ENCODE measurements at places on chromosomes 16 and 17. TPM values are rescaled to one million over a fixed set of nuclear protein-coding genes. Genes with fewer than 3 reads are reported as not detected.

- no peak for DNase-seq
Observed at GRCh38 chr17:16199093-16199492, 16.2 kb downstream of the NCOR1 start.

PPY gene
- total RNA-seq, result not detected

DNA sequence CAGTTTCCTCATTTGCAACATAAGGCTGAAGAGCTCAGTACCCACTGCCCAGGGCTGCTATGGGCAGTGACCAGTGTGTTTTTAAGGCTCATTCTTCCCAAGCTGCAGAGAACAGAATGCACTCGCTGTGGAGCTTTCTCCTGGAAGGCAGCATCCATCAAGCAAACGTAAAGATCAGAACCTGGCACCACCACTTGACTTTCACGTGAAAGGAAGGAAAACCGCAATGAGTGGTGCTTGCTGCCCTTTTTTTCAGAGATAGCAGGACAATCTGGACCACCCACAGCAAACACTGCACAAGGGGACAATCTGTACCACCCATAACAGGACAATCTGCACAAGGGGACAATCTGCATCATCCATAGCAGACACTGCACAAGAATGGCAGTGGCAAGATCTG lies 11.2 kb downstream of the CSNK1D start:
- DNase-seq, result no peak

MARCHF10 gene
- not detected for total RNA-seq

DNA sequence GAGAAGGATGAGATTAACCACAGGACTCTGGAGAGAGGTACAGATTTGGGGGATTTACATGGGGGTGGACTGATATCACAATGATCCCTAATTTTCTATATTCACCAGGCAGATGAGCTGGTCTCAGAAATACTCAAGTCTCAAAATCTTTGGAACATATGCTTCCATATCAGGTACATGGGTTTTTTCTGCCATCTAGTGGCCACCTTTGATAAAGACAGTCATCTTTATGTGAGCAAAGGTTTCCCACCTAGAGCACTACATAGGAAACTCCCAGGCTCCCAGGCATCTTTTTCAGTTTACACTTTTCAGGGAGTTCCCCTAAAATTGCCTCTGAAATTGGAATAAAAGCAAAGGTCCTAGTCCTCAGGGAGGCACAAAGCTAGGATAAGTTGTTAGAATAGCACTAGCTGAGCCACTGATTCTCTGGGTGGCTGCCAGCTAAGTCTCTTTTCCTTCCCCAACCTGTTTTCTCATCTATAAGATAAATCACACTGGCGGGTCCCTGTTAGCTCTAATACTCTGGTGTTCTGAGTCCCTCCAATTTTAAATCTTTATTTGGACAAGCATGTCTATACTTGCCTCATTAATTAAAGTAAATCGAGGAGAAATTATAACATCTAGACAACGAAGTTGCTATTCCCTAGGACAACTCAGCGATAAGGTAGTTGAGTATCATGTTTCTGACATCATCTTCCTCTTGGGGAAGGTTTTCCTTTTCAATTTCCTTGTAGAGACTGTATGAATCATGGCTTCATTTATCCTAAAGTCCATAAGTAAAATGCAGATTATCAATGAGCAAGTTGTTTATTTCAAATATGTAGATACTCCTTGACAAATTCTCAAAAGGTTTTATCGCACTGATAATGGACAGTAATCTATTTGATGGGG lies 19.0 kb upstream of the MON1B start:
- DNase-seq, result peak; percentile 27

- DNase-seq, result no peak
Observed at GRCh38 chr16:87412371-87412995, 20.3 kb downstream of the MAP1LC3B start.

RAC3 gene
- total RNA-seq, result 9.6 TPM

TEX14 gene
- total RNA-seq, result 0.14 TPM

TBC1D3C gene
- total RNA-seq, result not detected

PTX4 gene
- not detected for total RNA-seq

DNA sequence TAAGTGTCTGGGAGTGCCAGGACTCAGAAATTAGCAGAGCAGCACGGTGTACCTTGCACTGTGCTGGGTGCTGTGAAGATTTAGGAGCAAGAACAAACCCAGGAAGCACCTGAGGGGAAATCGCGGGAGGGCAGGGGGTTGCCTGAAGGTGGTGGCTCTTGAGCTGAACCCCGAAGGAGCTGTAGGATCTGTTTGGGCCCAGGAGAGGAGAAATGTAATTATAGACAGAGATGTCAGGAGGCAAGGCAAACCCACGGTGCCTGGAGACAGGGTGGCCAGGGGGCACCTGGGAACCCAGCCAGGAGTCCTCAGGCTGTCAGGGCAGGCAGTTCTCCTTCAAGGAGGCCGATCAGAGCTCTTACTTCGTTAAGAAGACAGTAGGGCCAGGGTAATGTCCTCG lies 109.1 kb downstream of the C16orf78 start:
- DNase-seq, result no peak

DNA sequence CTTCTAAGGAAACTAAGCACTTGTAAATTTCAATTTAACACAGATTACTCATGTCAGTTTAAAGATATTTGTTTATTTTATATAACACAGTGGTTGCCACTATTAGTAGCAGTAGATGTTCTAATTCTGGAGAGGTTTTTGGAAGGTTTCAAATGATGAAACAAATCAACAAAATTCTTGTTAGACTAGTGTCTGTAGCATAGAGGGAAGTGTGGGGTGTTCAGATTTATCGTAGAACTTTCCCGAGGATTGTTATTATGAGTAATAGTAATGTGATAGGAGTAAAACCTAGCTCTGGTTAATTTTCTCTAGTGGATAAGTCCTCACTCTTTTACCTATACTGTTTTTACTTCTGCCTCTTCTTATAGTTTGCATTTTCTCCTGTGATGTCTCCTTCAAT lies 6.3 kb downstream of the GAN start:
- DNase-seq, result no peak

CCL1 gene
- total RNA-seq, result 0.32 TPM

OTOP3 gene
- not detected for total RNA-seq

GRCh38 chr16:24810951-24811843 lies 34.6 kb upstream of the SLC5A11 start:
- no peak for DNase-seq

APOH gene
- not detected for total RNA-seq

DNA sequence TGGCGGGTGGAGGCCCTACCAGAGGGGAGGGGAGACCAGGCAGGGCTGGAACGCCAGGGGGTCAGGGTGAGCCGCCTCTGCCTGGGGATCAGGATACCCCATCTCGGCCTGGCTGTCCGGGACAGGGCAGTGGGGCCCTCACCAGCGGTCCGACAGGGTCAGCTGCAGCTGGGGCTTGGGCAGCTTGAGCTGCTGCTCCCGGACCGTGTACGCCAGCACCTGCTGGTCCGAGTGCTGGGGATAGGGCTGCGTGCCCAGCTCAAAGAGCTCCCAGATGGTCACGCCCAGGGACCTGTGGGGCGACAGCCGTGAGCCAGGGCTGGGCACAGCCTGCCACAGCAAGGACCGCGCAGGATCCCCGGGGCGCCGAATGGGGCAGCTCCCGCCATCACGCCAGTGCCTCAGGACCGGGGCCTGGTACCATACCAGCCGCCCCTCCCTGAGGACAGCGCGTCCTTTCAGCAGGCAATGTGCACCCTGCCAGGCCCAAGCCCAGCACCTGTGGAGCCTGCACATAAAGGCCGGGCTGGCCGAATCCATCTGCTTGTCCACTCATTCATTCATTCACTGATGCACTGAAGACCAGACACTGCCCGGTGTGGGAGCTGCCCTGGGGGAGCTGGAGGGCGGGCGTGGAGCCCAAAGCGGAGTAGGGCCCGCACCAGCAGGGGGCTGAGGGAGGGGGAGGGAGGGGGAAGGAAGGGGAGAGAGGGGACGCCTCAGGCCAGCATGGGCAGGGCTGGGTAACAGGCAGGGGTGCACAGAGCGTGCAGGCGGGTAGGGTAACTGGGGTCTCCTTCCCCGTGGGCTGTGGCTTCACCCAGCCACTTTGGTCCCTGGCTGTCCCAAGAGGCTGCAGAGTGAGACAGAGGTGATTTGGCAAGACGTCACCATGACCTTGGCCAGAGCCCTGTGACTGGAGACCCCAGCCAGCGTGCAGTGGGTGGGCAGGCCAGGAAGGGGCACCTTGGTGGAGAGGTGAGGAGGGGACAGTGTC lies 42.0 kb upstream of the PVALEF start:
- no peak for DNase-seq

GRCh38 chr17:19414396-19415280 lies 3.6 kb downstream of the RNF112 start:
- no peak for DNase-seq

SUMO2 gene
- total RNA-seq, result 727 TPM

DNA sequence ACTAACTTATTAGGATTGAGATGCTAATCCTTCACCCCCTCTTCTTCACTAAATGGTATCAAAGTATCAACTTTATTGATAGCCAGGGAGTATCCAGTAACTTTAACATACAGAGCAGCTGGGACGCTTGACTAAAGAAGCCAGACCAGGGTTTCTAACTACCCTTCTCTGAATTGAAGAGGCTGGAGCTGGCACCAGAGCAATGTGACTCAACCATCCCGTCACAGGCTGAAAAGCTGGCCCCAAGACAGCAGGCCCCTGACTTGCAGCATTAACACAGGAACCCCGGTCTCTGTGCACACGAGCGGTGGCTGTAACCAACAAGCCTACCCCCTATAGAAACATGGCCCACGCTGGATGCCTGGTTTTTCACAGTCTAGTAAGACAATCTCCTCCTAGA lies 59.8 kb downstream of the ANKFN1 start:
- no peak for DNase-seq

DNA sequence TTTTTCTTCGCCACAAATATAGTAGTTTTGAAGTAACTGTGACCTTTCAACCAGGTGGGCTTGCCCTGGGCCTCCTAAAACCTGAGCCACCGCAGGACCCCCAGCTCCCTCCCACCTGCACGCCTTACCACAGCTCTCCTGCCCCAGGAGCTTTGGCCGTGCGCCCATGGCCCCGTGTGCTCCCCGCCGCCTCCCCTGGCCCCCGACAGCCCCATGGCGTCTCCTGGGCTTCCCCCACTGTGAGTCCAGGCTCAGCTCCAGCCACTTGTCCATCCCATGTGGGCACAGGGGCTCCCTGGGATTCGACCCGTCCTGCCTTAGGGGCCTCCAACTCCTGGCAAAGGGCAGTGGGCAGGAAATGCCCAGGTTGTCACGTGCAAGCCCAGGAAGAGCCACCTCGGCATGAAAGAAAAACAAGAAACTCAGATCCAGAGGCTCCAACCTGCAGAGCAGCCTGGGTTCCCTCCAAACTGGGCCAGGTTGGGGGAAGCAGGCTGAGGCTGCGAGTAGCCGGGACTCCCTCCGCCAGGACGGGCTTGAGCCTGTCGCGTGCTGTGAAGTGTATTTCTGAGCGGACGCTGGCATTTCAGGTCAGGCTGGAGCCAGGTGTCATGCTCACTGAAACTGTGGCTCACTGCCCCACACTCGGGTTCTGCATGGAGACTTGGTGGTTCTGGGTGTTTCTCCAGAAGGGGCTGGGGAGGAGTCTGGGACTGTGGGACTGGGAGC lies 5.8 kb downstream of the LGALS3BP start:
- no peak for DNase-seq

- DNase-seq, result no peak
Observed at GRCh38 chr16:1076801-1077576, 4.4 kb downstream of the SSTR5 start.

GRCh38 chr17:82424001-82424862 lies 5.8 kb upstream of the OGFOD3 start:
- peak; percentile 83 for DNase-seq

DNA sequence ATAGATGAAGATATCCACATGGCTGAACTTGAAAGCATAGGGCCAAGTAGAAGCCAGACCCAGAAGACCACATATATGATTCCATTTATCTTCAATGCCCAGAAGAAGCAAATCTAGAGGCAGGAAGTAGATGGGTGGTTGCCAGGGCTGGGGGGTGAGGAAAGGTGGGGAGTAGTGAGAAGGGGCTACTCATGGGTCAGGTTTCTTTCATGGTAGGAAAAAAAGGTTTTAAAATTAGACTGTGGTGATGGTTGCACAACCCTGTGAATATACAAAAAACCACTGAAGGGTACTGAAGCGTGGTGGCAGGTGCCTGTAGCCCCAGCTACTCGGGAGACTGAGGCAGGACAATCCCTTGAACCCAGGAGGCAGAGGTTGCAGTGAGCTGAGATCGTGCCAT lies 5.4 kb downstream of the CD2BP2 start:
- DNase-seq, result no peak

DNA sequence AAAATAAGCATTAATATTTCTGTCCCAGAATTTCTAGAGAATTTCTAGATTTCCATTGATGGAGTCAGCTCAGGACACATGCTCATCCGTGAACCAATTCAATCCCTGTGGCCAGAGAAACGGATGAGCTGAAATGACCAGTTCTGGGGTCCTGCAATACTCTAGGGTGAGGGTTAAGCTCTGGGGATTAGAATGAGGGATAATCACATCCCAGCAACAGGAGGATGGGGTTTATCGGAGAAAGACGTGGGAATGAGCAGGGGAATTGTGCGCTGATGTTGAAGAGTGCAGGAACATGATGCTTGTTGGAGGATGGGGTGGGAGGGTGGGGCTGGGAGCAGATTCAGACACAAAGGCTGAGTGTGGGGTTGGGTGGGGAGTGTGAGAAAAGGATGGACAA lies 64.1 kb downstream of the SLC5A11 start:
- no peak for DNase-seq

CRYBA1 gene
- not detected for total RNA-seq

NDUFB10 gene
- total RNA-seq, result 113 TPM

DNA sequence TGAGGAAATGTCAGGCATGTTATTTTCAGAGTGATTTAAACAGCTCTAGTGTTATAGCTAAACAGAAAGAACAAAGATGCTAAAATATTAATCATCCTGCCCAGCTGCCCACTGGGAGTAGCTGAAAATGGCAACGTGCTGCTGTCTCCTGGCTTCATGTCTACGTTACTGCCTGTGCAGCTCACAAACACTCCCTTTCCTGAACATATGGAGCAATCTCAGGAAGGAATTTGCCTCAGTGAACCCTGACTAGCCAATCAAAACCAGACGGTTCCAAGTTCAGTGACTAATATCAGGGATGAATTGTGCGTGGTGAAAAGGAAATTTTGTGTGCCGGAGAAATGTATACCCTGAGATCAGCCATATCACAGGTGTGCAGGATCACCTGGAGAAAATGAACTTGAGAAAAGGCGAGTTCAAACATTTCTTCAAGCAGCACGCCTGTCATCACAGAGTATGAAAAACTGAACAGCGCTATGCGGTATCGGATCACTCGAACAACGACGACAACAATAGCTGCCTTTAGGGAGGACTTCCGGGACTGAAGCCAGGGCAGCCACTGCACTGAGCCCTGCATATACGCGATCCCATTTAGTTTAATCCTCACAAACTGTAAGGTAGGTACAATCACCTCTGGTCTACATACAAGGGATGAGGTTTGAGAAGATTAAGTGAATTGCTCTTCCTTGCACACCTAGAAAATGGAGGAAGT lies 110.3 kb downstream of the STX8 start:
- DNase-seq, result no peak

- peak; percentile 55 for DNase-seq
Observed at GRCh38 chr16:50467943-50468748, 80.0 kb upstream of the NKD1 start.

- DNase-seq, result peak; percentile 81
Observed at GRCh38 chr16:50696575-50697420, 3.4 kb downstream of the NOD2 start.

- no peak for DNase-seq
Observed at GRCh38 chr17:46208997-46209396, 15.8 kb upstream of the KANSL1 start.
